KG1 (cell line): ENCODE measurements at places on chromosomes 2 and 18.

DNA sequence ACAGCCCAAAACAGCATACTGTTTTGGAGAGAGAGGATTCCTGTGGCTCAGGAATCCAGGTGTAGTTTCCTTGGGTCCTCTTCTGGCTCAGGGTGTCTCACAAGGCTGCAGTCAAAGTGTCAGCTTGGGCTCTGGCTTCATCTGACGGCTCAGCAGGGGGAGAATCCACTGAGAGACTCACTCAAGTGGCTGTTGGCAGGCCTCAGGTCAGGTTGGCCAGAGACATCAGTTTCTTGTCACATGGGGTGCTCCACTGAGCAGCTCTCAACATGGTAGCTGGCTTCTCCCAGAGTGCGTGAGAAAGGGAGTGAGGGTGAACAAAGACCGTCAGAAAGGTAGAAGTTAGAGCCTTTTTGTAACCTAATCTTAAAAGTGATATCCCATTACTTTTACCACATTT, 168.4 kb downstream of the SOCS6 start:
- DNase-seq = no peak

DNA sequence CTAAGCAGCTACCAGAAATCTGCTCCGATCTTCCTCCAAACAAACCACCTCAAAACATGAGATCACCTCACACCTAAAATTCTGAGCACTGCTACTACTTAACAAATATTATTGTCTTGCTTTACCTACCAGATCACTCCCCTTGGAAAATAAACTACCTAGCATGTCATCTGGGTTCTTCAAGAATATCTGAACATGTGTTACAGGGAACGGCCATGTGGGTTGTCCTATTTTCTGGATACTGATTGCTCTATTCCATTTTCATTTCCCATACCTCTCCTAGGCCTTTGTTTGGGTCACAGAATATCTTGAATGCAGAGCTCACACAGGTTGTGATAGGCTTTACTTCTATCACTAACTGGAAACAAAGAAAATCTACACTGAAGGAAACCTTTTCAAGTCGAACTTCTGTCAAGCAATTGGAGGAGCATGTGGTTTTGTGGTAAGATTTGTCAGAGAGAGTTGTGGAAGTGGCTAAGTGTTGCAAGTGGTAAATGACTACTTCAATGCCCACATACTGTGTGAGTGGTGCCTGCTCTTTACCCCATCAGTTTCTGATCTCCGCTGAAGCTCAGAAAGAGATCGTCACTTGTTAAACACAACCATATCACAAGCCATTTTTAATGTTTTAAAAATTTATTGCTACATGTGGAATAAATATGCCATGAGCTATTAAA, 739.1 kb upstream of the ZEB2 start:
- DNase-seq = peak; percentile 15

DNA sequence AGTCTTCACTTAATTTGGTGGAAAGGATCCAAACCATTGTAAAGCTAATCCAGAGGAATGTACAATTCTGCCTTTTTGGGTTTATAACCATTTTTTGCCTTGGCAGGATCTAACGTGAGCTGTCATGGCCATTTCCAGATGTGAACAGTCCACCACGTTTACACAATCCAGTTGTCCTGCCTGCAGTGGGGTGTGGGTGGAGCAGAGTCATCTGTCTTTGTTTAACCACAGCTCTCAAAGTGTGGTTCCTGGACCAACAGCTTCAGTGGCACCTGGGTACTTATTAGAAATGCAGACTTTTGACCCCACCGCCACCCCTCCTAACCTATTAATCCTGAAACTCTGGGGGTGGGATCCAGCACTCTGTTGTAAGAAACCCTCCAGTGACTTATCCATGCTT, 35.9 kb downstream of the FHOD3 start:
- DNase-seq = no peak

- no peak for DNase-seq
These were observed 53.0 kb downstream of the GPD2 start for GRCh38 chr2:156489195-156489594.

DNA sequence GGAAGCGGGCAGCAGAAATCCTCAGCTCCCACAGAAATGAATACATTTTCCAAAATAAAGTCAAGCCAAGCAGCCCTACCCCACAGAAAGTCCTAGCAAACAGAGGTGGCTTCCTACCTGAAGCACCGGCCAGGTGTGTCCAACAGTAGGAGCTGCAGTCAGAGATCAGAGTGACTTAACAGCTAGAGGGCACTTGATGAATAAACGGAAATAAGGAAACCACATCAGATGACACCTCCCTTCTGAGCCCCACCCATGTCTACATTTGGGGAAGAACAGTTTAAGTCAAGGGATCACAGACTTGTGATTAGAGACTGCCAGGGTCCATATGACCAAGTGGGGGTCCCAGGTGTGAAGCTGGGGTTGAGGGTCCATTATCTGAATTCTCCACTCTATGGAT, at the start of gene CXCR1:
CXCR1 (minus strand) TSS at position 172 of the 400 bp plus-strand sequence. CDS start 1,751 bp downstream, outside the sequence.
- DNase-seq = no peak

DNA sequence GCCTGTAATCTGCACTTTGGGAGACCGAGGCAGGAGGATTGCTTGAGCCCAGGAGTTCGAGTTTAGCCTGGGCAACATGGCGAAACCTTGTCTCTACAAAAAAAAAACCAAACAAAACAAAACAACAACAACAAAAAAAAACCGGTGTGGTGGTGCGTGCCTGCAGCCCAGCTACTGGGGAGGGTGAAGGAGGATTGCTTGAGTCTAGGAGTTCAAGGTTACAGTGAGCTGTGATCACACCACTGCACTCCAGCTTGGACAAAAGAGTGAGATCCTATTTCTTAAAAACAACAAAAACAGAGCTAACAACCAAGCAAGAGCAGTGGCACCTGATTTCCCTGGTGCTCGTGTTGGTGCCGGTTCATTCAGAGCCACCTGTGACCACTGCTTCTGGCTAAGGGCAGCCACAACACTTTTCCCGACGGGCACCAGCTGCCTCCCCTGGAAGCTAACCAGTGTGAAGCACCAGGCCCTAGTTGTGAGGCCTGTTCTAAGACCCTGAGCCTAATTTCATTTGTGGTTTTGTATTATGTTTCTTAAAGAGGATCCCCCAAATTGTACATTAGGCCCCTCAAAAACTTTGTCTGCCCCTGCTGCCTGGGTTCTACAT, 1.3 kb downstream of the AOX1 start:
- DNase-seq = no peak

DNA sequence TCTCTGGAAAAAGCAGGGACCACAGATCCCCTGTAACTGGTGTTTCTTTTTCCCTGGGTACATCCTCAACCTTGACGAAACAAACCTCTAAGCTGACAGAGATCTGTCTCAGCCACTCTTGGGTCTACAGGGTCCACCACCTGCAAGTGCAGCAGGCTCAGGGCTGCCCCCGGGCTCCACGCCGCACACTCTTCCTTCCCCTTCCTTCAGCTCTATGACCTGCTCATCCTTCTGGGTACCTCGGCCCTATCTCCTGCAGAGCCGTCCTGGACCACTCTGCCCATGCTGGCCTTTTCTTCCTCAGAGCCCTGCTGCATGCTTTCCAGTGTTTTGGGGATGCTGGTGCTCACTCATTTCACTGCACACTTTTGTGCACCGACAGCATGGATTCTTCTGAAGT, 27.5 kb downstream of the TUBB6 start:
- DNase-seq = no peak

DNA sequence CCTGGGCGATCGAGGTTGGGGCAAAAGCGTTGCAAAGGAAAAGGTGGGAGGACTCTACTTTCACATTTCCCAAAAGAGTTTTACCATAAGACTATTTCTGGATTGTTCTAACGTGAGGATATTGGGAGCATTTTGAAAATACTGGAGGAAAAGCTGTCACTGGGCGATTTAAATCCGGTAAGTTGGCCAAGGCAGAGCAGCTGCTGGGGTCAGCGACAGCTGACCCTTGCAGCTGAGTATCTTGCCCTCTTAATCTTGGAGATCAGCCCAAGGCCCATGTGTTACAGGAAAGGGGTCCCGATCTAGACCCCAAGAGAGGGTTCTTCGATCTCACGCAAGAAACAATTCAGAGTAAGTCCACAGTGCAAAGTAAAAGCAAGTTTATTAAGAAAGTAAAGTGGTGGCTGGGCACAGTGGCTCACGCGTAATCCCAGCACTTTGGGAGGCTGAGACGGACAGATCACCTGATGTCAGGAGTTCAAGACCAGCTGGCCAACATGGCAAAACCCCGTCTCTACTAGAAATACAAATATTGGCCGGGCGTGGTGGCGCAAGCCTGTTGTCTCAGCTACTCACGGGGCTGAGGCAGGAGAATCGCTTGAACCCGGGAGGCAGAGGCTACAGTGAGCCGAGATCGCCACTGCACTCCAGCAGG, 964 bp upstream of the ST3GAL5 start:
- DNase-seq = no peak

DNA sequence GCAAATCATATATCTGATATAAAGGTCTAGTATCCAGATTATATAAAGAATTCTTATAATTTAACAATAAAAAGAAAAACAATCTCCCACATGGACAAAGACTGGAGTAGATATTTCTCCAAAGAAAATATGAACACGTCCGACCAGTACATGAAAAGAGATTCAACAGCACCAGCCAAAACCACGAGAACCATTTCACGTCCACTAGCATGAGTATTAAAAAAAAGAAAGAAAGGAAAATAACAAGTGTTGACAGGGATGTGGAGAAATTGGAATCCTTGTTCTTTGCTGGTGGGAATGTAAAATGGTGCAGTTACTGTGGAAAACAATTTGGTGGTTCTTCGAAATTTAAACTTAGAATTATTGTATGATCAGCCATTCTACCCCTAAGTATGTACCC, 432.7 kb upstream of the TRIB2 start:
- no peak for DNase-seq

GRCh38 chr18:41602034-41602433, 353.0 kb upstream of the PIK3C3 start:
- DNase-seq = no peak

DNA sequence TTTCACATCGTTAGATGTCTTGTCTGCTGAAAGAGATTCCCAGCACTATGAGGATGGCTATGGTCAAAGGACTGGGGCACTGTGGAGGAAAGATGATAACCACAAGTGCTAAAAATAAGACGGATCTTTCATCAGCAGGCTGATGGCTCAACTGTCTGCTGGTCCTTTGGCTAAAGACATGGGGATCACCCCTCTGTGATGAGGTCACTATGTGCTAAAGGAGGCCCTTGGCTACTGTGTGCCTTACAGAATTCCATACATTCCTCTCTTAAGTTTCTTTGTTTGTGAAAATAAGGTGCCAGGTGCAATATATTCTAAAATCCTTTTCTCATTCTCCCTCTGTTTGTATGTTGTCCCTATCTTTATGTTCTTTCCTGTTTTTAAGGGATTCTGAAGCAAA, 39.7 kb upstream of the LYPD6 start:
- DNase-seq = no peak

DNA sequence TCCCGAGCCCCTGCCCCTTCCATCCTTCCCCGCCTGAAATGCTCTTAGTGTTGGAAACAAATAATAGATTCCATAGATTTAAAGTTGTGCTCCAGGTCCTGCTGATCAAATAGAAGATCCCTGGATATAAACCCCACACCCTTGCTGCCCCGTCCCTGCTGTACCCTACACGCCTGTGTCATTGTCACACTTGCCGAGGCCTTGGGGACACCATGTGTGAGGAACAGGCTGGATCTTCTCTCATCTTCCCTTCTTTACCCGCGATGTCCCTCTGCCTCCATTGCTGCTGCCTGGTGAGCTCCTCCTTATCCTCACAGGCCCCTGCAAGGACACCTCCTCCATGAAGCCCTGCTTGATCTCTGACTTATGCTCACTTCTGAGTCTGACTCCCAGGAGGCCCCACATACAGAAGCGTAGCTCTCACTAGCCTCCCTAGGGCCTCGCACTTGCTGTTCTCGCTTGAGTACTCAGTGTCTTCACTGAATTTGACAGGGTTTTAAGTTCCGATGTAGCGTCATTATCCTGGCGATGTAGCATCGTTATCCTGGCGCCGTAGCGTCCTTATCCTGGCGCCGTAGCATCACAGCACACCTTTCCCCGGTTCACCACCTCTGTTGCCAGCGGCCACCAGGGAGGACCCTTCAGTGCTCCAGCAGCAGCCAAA, 221.9 kb downstream of the NDUFA10 start:
- no peak for DNase-seq

GRCh38 chr18:78973357-78974083, 6.1 kb upstream of the SALL3 start:
- no peak for DNase-seq

DNA sequence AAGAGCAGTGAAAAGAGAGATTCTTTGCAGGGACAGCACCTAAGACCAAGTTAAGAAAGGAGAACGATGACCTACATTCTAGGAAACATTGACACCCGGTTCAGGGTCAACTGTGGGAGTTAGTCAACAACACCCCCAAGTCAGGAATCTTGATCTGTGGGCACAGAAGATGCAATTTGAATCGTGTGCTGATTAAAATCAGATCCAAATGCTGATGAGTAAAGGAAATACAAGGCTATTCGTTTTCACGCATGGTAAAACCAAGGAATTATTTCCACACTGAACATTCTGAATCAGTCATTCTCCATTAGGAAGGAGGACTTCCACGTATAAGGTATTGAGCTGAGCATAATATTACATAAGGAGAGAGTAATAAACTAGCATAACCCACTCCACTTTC, 124.2 kb downstream of the COPS8 start:
- no peak for DNase-seq

- no peak for DNase-seq
These were observed 81.3 kb downstream of the MOGAT1 start for GRCh38 chr2:222752746-222753145.

DNA sequence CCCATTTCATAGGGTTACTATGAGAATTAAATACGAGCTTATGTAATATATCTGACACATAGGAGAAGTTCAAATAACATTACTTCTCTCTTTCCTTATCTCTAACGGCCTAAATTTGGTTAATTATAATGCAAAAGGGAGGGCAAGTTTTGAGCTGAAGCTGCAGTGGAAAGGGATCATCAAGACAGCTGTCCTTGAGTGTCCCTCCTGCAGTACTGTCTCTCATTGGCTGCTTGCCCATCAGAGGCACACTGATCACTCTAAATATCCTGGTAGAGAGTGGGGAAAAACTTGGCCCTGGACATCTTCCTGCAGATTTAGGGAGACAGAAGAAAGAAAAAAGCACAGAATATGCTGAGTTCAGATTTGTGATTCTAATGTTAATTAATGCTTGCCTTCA, 186.0 kb downstream of the CAMKMT start:
- DNase-seq = no peak

GRCh38 chr18:39453882-39454281, 1888.3 kb upstream of the CELF4 start:
- DNase-seq = no peak
